ENCODE measurements at places on chromosomes 1 and 21. TPM values are rescaled to one million over a fixed set of nuclear protein-coding genes. Genes with fewer than 3 reads are reported as not detected.

Gene MR1
- total RNA-seq = 17.4 TPM

Gene CD34
- 0.44 TPM for total RNA-seq

Gene TSPAN2
- 18.2 TPM for total RNA-seq

Gene FCRL2
- total RNA-seq = not detected

Gene INTS7
- 28.8 TPM for total RNA-seq

Gene LCE1F
- total RNA-seq = not detected

Gene SAMSN1
- not detected for total RNA-seq

Gene KRTAP15-1
- not detected for total RNA-seq

Gene CD1B
- not detected for total RNA-seq

Gene MROH9
- not detected for total RNA-seq

Gene RNU1-3
- total RNA-seq = 294 TPM

Gene SMCP
- total RNA-seq = not detected

Gene TCEANC2
- 1.5 TPM for total RNA-seq

Gene APOBEC4
- total RNA-seq = not detected

Gene RHD
- not detected for total RNA-seq

Gene NPPB
- total RNA-seq = 320 TPM

Gene ASCL5
- total RNA-seq = not detected

Gene HSF2BP
- 2.8 TPM for total RNA-seq

Gene BNIPL
- 0.75 TPM for total RNA-seq

Gene LHX4
- 4.6 TPM for total RNA-seq

Gene SPRR2A
- not detected for total RNA-seq

Gene LCE1E
- total RNA-seq = not detected

Gene TIPRL
- 60.4 TPM for total RNA-seq

Gene SH2D2A
- total RNA-seq = not detected

Gene ZNF436
- 20.2 TPM for total RNA-seq

Gene LCE3D
- not detected for total RNA-seq

Gene FCAMR
- not detected for total RNA-seq

Gene AKR7A3
- 0.21 TPM for total RNA-seq

Gene NTRK1
- total RNA-seq = not detected

Gene ANKRD65
- not detected for total RNA-seq

Gene LGR6
- total RNA-seq = not detected

Gene PTAFR
- total RNA-seq = 0.47 TPM

Gene NR0B2
- total RNA-seq = not detected

Gene ACTN2
- total RNA-seq = not detected

Gene NBPF6
- not detected for total RNA-seq

Gene CFAP45
- not detected for total RNA-seq

Gene RGS8
- total RNA-seq = not detected

Gene RGS7
- 0.37 TPM for total RNA-seq

Gene GJA5
- total RNA-seq = not detected

Gene TDRD10
- total RNA-seq = not detected

Gene KDF1
- not detected for total RNA-seq

Gene RIIAD1
- not detected for total RNA-seq

Gene LCE3C
- total RNA-seq = not detected
